ENCODE measurements at places on chromosomes 16 and 17.

GRCh38 chr17:81064678-81065475 is 29.9 kb downstream of the BAIAP2 start:
- DNase-seq, result peak; percentile 64

GRCh38 chr17:36941265-36942010 is 4.2 kb downstream of the LHX1 start:
- DNase-seq, result no peak

DNA sequence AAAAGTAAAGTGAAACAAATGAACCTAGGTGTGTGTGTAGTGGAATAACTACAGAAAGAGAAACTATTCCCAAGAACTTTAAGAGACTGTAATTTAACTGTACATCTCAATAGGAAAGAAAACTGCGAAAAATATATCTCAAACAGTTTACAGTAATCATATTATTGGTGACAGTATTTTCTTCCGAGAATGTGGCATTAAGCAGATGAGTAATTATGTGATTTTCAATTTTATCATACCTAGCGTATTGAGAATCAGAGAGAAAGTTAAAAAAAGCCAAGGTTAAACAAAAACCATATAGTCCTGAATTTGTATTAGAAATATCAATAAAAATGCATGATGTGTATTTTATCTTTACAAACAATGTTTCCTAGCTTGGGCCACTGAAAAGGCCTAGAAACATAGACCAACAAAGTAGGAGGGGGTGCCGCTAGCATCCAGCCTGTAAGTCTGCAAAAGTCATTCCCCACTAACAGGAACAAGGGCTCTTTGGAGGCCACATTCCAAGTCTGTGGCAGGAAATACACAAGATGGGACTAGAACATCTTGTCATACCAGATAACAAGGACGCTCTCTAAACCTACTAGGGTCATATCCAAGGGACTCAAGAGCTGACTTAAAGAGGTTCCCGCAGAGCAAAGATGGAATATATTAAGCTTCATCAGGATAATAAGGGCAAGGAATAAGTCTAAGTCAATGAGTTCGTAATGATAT is 20.5 kb downstream of the RNF157 start:
- no peak for DNase-seq

DNA sequence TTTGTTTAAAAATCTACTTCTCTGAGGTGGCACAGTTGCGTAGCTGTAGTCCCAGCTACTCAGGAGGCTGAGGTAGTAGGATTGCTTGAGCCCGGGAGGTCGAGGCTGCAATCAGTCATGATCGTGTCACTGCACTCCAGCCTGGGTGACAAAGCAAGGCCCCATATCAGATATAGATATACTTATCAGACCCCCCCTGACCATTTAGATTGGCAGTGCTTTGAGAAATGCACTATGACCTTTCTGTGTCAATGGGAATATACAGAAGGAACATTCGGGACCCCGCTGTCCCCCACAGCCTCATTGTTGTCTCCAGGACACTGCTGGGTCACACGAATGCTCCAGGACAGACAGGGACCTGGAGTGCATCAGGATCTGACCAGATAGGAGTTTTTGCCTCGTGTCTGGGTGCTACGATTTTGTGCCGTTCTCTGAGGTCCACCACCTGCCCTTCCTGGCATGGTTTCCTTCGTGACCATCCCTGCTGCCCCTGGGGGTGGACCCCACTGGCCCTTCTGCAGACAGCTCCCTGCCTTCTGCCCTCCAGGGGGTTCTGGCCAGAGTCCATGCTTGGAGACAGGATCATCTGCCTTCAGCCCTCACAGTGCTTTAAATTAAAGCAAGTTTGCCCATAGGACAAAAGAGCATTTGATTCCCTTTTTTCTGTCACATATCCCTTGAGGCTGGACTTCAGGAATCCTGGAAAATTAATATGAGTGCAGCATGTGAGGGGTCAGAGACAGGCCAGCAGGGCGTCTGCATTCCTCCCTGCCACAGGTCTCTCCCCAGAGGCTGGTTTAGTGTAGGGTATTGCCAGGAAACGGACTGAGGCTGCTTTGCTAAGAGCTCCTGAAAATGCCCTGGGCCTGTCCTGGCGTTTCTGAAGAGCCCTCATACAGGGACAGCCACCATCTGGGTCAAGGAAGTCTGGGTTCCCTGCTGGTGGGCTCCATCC is 19.3 kb downstream of the PLD6 start:
- no peak for DNase-seq

DNA sequence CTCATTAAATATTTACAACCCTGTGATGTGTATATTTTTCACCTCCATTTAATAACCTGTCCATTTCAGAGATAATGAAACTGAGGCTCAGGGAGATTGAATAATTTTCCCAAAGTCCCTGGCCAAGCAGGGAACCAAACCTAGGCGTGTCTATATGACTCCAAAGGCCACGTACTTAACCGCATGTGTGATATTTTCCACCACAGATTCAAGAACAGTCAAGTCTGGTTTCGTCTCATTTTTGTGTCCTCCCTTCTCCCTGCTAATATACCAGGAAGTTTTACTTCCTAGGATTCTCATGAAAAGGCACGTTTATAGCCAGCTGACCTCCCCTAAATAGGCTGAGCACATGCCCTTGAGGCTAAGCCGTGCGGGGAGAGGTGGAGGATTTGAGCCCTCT is 15.3 kb downstream of the WFIKKN2 start:
- DNase-seq, result no peak
